Stimulated activated CD4-positive, alpha-beta T cell treated with anti-CD3 and anti-CD28 coated beads, Interleukin-1b, Interleukin-23, amount 100 ng/mL, for 24 hours (primary cell): ENCODE measurements at places on chromosomes 5 and 9.

DNA sequence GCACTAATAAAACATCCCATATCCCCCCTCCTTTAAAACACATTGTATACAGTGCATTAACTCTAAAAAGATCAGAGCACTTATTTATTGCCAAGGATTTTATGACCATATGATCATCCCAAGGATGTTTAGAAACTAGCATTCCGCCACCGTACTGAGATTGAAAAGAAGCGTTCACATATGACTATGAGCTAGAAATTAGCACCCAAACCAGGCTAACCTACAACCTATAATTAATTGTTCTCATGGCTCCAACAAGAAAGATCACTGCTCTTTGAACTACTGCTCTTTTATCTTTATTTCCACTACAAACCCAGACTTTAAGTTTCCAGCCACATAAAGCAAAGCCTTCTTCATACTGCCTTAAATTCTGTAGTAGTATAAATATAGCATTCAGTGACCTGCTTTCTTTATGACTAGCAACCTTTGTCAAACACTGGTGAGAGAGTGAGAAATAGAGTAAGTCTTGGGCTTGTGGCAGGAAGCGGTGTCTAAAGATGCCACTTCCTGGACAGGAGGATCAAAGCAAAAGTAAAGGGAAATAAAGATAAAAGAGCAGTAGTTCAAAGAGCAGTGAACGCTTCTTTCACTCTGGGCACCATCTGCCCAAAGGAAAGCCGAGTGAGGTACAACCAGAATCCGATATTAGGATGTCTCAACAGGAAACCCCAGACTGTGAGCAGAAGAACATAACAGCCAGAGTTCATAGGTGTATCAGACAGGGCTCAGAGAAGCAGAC lies 151.1 kb upstream of the ERCC6L2 start:
- no peak for DNase-seq

DNA sequence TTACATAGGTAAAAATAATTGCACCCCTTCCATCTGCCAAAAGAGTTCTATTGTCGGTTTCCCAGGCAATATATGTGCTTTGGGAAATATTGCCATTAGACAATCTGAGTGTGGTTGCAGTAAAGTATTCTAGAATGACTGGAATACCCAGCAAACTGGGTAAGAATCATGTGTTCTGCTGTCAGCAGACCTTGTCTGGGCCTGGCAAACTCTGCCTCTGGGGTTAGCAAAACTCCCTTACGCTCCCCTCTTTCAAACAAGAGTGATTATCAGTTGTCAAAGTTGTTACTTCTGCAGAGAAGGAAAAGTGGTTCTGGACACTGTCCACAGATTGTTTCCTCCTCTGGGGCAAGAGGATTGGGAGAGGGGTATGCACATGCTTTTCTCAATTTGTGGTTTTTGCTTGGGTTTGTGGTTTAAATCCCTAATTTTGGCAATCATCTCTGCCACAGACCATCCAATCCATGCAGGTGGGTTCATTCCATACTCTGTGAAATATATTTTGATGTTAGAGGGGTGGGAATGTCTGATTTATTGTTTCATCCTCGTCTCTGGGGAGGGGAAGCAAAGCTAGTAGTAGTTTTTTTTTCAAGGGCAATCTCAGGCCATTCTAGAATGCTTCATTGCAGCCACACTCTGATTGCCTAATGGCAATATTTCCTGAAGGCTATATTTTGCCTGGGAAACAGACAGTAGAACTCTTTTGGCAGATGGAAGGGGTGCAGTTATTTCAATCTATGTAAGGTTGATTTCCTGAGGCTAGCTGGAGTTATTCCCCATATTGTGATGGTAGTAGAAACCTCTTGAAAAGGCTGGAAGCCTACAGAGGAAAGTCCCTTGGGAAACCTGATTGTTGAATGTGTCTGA lies 24.0 kb upstream of the TNFSF15 start:
- no peak for DNase-seq

- DNase-seq = no peak
Measured at GRCh38 chr9:28289746-28290145, 716.5 kb upstream of the C9orf72 start.

GRCh38 chr9:136824496-136825225 lies 16.9 kb downstream of the RABL6 start:
- no peak for DNase-seq

GRCh38 chr9:99244344-99245260 lies 22.5 kb downstream of the SEC61B start:
- DNase-seq = no peak

GRCh38 chr5:118647587-118647986 lies 340.8 kb downstream of the DTWD2 start:
- no peak for DNase-seq

DNA sequence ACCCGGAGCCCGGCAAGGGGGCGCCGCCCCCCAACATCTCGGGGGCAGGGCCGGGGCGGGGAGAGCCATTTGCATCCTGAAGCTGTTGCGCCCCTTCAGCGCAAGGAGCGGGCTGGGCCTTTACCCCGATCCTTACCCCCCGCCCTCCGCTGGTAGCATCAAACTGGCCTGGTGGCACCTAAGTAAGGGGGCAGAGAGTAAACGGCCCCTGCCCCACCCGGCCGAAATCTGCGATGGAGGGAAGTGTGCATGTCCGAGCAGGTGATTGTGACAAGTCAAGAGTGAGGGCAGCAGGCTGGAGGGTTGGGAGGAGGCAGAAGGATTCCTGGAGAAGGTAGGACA lies 101.2 kb downstream of the ESM1 start:
- DNase-seq = no peak

GRCh38 chr5:68273717-68274409 lies 58.3 kb downstream of the PIK3R1 start:
- no peak for DNase-seq

DNA sequence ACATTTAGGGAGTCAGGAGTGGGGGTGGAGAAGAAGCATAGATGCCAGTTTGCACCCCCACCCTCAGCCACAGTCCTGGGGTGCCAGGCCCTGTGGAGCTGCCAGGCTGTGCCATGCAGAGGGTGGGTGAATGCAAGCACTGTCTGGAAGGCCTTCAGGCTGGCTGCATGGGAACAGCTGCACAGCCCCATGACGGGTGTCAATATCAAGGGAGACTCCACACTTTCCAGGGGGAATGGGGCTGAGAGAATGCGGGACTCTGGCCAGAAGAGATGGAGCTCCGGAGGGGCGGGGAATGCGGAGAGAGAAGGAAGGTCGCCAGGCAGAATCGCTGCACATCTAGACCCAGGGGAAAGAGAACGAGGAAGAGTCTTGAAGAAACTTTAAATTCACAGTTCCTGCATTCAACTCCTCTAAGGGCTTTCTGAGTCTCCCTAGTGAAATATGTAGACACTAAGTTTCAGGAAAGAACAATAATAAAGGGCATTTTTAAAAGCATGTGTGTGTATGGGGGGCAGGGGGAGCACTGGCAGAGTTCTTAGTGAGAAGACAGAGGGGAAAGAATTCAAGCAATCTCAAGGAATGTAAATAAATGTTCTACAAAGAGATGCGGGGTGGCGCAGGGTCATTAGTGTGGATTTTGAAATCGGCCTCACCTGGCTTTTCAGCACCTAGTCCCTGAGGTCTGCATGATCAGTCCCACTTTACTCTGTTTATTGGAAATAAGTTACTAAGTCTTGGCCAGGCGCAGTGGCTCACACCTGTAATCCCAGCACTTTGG lies 59.1 kb downstream of the BOD1 start:
- no peak for DNase-seq

DNA sequence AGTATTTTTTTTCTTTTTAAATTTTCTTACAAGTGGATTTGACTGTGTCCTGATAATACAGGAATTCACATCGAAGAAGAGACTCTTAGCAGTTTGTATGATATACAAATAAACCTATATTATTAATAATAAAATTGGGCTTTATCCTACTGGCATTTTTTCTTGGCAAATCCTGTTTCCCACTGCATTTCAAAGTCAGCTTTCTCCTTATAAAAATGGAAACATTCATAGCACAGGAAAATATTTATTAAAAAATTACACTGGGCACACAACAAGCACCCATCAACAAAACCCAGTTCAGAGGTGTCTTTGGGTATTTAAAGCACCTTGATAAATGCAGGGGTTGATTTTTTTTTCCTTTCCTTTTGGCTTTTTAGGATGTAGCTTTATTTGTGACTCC lies 200.9 kb downstream of the MEF2C start:
- DNase-seq = no peak

DNA sequence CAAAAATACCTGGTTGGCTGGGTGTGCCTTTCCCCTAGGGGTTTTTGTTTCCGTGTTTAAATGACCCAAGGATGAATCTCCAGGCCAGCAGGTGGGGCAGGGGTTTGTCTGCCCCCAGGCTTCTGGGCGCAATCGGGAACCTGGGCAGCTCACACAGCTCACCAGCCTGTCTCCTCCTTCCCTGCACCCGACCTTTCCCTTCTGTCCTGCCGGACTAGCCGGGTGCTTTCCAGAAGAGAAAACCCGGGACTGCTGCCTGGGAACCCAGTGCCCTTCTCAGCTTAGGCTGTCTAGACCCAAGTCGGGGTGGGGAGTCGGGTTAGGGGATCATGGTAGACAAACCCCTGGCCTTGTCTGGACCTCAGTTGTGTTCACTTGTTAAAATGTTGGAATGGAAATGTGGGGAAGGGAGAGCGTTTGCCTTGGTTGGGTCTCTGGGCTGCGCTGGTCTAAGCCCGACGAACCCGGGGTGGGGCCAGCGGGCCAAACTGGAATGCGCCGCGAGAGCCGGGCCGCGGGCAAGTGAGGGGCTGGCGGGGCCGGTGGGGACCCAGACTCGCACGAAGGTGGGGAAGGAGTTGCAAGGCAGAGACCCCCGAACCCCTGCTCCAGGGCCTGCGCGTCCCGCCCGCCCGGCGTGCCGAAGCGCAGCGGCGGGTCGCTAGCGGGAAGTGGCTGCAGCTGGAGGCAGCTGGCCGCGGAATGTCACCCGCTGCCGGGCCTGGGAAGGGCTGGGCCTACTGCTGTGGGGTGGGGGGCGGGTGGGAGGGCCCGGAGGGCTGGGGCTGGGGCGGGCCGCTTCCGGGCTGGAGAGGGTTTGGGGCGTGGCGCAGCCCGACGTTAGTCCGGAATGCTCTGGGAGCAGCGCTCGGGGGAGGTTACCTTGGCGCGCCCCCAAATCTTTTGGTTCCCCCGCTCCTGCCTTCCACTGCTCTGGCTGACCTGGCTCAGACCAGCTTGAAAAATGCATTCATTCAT lies 84.6 kb downstream of the DAB2IP start:
- DNase-seq = no peak

GRCh38 chr9:91809581-91810285 lies 140.3 kb downstream of the ROR2 start:
- DNase-seq = no peak

DNA sequence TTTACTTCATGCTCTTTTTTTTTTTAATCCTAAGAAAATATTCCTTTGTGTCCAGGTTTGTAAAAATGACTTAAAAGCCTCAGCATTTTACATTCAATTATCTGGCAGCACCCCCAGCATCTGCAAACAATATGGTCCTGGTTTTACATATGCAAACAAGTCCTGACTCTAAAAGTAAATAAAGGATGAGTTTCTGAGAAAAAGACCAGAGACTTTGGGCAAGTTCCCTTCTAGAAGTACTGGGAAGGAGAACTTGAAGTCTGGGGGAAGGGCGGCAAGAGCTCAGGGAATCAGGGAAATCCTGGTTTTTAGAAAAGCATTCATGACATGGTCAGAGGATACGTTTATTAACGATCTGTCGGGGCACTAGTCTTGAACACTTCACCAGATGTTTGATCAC lies 25.8 kb downstream of the COL23A1 start:
- no peak for DNase-seq

DNA sequence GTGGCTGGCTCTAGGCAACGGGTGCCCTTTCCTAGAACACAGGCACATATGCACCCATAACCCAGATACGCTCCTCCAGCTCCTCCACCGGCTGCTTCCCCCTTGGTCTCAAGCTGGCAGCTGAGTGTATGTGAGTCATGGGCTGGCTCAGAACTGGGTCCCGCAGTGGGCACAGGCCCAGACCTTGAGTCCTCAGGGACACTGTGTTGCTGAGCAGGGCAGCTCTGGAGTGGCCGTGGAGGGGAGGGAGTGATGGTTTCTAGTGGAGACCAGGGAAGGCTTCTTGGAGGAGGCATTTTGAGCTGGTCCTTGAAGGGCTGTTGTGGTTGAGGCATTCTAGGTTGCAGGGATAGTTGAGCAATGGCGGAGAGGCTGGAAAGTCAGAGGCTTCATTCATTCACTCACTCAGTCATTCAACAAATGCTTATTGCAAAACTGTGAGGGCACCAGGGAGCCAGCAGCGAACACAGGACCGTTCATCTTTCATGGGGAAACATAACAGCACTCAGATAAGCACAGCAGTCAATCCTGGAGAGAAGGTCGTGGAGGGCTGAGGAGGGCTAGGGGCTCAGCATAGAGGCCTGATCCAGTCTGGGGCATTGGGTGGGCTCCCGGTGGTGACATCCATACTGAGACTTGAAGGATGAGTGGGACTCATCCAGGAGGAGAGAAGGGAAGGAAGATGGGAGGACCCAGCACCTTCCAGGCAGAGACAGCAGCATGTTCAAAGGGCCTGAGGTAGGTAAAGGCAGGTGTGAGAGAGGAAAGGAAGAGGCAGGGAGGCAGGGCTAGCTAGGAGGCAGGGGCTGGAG lies 2.4 kb downstream of the BBLN start:
- DNase-seq = no peak

DNA sequence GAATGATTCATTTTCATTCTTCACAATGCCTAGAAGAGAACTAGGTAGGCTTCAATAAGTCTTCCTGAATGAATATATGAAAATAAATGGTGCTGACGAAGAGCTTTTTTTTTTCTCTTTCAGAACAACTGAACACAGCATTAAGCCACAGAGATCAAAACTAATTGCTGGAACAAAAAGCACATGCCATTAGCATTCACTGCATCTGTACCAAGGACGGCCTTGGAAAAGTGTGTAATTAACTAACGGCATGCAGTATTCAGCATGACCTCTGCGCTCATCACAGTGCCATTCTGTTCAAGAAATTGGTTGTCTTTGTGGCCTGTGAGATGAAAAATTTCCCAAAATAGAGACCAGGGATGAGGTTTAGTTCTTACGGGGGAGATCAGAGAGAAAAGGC lies 99.3 kb downstream of the NUDT12 start:
- no peak for DNase-seq

DNA sequence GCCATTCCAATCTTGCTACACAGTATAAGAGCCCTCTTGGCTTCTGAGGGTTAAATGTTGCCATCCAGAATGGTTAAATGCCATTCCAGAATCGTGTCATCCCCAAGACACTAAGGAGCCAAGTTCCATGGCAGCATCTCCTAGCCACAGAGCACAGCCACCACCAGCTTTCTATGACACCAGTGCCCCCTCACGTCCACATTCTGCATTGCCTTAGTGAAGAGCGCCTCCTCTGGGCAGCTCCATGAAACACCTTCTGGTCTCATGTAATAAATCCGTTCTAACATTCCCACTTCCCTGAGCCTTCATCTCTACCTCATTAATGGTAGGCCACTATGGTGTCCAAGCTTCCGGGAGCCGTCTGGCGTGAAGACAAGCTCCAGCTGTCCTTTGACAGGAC lies 12.4 kb downstream of the CBY3 start:
- no peak for DNase-seq

- DNase-seq = no peak
Measured at GRCh38 chr5:88380332-88380731, 111.7 kb upstream of the TMEM161B start.

DNA sequence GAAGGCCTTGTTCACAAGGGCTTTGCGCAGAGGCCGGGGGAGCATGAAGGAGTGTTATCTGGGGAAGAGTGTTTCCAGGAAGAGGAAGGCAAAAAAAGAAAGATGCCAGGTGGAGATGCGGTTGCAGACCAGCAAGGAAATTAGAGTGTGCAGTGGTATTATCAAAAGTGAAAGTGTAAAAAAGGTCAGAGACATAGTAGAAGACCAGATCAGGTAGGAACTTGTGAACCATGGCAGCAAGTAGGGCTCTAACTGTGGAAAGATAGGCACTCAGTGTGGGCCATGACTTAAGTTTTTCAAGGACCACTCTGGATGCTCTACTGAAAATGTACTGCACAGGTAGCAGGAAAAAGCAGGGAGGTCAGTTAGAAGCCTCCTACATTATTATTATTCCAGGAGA lies 90.1 kb upstream of the SPOCK1 start:
- DNase-seq = no peak
